ENCODE measurements at places on chromosomes 13 and 19.

DNA sequence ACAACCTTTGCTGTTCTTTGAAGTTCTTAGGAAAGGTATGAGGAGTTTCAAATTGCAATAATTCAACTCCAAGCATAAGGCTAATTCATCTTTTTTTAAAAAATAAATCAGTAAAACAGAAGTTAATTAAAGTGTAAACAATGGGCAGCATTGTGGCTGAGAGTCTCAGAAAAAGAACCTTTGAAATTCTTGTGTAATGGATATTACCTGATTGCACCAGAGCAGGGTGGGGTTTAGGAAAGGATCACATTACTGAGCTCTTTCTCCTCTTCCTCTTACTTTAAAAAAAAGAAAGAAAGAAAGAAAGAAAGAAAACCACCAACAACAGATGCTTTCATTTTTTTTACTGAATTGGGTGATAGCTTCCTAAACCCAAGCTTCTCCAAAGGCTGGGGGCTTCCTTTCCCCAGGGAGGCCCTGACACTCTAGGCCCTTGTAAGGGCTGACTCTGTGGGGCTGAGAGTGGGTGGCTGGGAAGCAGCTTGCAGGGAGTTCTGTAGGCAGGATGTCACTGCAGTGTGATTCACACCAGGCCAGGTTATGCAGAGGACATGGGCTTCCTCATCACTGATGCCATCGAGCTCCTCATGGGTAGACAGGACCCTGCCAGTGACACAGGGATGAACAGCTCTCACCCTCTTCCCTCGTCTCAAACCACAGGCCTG is 564.5 kb downstream of the FGF9 start:
- no peak for DNase-seq

GRCh38 chr13:94706101-94706842 is 6.1 kb downstream of the SOX21 start:
- DNase-seq, result no peak

DNA sequence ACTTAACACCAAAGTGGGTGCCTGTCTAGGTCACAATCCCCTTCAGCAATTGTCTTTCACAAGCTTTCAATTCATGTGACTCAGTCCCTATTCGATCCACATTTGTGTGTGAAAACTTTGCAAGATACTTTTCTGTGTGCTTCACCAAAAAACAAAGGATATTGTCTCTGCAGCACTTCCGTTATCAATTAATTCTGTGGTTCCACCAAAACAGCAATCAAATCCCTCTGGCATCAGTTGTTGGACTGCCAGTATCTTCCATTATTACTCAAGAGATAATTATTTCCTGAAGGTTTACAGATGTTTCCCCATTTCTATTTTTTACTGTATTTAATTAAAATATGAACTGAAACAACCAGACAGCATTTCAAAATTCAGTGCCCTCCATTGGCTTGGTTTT is 481.4 kb downstream of the SUCLA2 start:
- DNase-seq, result no peak

GRCh38 chr13:22062478-22063205 is 391.8 kb downstream of the FGF9 start:
- DNase-seq, result no peak

DNA sequence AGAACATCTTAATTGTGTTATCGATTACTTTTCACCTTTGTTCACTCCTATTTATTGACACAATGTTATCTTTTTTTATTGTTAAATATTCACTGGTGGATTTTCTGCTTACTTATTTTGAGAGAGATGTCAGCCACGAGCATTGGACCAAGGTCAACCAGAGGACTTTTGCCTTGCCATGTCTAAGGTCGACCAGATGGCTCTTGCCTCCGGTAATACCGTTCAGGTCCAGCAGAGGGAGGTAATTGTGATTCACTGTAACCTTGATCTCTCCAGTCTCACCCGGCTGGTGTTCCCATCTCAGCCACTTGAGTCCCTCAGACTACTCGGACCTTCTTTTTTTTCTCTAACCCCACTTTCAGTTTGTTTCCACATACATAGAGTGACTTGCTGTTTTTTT is 1438.1 kb downstream of the UQCRFS1 start:
- no peak for DNase-seq

- no peak for DNase-seq
Measured at GRCh38 chr19:48443256-48443655, 2.5 kb upstream of the GRWD1 start.

DNA sequence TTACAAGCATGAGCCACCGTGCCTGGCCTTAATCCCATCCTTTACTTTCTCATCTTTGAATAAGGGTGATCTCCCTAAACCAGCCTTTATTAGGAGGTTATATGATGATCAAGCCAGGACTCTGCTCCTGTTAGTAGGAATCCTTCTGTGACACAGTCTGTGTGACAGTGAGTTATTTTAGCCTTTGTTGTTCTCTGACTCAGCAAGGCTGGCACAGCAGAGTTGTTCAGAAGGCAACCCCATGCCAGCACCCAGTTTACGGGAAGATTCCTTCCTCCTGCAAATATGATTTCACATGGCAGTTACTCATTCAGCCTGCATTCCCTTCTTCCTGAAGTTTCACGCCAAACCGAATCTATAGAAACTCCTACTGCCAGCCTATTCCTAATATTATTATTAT is 10.5 kb upstream of the MIER2 start:
- no peak for DNase-seq

- DNase-seq, result no peak
Measured at GRCh38 chr13:107020393-107020792, 452.5 kb upstream of the ARGLU1 start.

DNA sequence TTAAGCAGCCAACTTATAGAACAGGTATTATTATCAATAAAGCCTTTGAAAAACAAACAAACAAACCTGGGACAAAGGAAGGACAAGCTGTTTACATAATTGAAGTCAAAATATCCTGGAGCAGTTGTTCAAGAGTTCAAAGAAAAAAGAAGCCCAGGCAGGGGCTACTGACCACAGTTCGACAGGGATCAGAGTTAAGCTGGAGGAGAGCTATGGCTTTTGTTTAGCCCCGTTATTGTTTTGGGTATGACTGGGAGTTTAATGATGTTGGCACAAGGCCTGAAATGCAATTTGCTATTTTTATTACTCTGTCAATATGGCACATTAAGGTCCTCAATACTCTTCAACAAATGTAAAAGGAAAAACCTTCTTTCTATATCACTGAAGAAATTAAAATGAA is 624.4 kb upstream of the KLHL1 start:
- DNase-seq, result no peak

DNA sequence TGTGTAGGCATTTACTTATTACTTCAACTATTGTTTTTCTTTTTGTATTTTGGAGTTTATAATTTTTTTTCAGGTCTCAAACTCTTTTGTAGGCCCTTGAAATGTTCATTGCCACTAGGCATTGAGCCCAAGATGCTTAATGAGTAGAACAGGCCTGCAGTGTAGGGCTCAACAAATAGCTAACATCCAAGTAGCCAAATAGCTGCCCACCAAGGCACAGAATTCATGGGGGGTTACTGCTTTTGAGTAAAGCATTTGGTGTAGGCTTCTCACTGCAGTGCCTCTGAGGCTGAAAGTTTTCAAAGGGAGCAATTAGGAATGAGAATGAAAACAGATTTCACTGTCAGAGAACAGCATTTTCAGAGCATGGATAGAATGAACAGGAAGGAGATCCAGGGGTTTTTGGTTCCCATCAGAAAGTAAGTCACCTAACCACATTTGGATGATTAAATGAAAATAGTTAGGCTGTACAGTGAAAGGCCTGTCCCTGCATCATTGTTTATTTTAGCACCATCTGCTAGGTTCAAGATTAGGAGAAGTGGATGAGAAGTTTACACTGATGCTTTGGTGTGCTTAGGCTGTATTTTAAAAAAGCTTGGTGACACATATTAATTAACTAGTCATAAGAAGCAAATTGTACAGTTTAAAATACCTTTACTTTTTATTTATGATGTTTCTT is 61.0 kb downstream of the EDNRB start:
- no peak for DNase-seq

DNA sequence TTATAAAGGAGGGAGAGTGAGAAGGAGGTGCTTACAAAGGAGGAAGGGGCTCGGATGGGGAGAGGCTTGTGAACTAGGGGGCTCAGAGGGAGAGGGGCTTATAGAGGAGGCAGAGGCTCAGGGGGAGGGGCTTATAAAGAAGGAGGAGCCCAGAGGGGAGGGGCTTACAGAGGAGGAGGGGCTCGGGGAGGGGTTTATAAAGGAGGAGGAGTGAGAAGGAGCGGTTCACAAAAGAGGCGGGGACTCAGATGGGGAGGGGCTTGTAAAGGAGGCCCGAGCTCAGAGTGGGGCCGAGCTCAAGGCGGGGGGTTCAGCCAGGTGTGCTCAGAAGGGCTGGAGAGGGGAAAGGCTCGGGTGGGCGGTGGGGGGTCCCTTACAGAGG is 500 bp downstream of the SMIM24 start:
- no peak for DNase-seq

GRCh38 chr19:55700813-55701212 is 25.8 kb downstream of the EPN1 start:
- no peak for DNase-seq

DNA sequence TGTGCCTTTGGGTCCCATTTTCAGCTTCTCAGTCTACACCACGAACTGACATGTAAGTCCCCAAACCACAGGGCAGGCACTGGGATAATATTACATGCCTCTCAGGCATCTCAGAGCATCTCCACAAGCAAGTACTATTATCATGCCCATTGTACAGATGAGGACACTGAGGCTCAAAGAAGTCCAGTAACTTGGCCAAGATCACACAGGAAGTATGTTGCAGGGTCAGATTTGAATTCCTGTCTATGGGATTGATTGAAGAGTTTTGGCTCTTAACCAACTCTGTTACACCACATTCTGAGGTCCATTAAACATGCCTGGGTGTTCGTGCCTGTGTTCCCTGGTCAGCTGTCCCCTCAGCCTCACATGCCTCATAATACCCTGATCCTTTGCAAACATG is 319.8 kb downstream of the FOXO1 start:
- DNase-seq, result no peak

DNA sequence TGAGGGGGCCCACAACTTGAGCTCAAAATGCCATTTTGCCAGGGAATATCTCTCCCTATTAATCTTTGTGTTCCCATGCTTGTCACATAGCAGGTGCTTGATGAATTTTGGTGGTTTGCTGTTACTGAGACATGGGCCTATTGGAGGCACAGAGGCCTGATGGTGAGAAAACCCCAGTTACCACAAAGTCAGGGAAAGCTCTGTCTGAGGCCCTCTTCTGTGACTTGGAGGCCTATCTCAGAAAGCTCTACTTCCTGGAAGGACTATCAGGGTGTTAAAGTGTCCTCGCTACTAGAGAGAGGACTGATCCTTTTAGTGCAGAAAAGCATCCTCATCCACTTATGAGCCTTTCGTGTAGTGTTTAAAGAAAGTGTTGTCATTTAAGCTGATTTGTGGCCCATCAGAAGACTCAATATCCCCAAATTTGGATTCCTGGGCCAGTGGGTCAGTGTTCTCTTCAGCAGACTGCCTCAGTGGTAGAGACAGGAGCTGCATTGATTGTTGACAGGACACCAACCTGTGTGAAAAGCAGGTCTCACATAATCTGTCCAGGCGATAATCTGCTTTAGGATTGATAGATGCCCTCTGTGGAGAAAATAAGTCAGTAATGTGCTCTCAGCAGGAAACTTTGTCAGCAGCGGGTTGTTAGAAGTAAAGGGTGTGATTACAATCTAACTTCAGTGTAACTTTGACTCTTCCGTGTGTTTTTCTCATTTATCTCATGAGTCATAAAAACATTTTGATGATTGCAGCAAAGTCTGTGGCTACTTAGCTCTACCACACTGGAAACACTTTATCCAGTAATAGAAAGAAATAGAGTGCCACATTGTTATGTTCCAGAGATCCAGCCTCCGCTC is 121.0 kb downstream of the AKAP11 start:
- DNase-seq, result no peak

DNA sequence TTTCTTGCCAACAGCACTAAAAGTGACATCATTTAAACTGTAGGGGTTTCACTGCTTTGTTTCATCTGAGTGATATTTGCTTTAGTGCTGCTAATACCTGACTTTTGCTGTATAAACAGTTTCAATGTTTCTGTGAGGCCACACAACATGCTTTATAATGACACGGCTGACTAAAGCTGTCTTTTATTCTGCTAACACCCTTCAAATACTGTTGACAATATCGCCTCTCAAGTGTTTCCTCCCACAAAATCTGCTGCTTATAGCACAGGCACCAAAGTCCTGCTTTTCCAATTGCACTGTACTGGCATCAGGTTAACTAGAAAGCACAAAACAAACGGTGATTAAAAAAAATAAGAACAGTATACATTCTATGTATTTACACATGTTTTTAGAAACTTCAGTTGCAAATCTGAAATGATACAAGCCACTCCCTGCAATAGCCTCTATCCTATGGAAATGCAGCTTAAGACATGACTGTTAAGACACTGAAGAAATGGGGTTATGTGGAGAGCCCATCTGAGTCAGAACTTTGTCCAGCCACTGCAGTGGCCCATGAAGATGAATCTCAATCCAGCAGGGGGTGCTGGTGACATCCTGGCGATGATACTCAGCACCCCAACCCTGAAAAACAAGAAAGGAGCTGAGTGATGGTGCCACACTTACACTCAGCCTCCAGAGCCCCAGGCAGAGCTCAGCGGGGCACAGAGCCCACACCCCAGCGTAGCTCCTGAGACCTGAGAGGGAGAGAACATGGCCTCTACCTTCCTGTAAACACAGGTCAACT is 29.4 kb downstream of the RFXAP start:
- DNase-seq, result no peak

DNA sequence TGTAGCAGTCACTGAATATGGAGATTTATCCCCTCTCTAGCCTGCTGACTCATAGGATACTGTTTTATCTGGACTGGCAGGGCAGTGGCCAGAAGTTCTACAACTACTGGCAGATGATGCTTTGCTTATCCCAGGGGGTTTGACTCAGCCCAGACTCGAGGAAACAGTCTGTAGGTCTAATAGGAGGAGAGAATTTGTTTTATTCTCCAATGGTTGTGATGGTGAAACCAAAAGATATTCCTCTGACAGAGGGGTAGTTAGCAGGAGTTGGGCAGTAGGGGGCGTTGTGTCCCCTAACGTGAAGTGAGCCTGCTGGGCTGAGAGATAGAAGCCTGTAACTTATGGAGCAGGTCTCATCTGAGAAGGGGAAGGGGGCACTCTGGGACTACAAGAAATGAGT is 74.9 kb downstream of the WTIP start:
- no peak for DNase-seq

DNA sequence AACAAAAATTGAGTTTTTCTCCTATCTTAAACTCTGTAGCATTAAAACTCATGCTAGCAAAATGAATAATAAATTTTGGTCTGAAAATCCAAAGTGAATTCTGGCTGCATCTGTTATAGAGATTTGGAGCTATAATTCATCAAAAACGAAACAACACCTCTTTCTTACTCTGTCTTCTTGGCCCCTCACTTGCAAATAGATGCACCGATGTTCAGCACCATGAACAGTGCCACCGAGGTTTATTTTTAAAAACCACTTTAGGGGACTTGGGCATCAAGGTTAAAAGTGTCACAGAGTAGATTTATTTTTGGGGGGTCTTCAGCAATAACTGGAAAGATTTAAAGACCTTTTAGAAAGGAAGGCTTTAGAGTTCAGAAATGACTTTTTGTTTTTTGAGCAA is 26.1 kb upstream of the EID2 start:
- no peak for DNase-seq

Measured in renal cortex interstitium (tissue), 15 donors.